ENCODE measurements at places on chromosomes 3 and 15.

DNA sequence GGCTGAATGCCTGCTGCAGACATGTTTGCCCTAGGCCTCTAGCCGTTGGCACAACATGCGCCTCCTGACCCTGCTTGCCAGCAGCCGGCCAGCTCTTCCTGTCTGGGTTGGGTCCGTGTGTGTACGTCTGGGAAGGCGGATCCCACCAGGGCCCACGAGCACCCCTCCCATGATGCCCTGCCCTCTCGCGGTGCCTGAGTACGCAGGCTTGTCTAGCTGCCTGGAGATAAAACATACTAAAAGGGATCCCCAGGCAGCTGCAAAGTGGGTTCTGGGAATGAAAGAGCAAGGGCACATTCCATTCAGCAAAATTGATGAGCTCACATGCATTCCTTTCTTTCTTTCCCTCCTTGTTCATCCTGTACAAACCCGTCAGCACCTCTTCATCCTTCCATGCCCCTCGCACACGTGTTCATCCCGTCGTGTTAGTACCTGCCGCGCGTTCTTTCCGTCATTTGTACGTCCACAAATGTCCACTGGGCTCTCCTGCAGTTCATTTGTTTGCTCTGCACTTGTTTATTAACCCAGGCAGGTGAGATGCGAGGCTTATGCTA is 74.3 kb downstream of the FBLN2 start:
- DNase-seq, result no peak

- DNase-seq, result no peak
These were observed 21.8 kb downstream of the LARP6 start for GRCh38 chr15:70832176-70832575.

DNA sequence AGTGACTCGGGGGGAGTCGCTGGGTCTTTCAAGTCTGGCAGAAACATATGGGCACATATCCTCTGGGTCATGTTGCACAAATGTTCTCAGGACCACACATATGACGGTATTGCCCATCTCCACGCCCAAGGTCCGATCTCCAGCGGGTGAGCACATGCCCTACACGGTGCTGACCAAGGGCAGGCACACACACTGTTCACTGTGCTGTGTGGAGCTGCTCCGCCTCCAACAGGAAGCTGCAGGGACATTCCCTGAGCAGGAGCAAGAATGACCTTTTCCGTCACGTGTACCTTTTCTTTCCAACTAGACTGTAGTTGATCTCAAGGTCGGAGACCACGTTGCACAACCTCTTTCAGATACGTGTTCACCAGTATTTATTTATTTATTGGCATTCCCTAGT is 41.7 kb upstream of the B3GNT5 start:
- DNase-seq, result no peak

- no peak for DNase-seq
These were observed 3.4 kb upstream of the SELENOT start for GRCh38 chr3:150599611-150600297.

GRCh38 chr3:46303240-46303639 is 50.7 kb upstream of the CCR2 start:
- DNase-seq, result no peak

GRCh38 chr15:92693691-92694331 is 38.2 kb upstream of the FAM174B start:
- DNase-seq, result no peak

- peak; percentile 42 for DNase-seq
These were observed 1.5 kb downstream of the MEGF11 start for GRCh38 chr15:66251790-66252684.

DNA sequence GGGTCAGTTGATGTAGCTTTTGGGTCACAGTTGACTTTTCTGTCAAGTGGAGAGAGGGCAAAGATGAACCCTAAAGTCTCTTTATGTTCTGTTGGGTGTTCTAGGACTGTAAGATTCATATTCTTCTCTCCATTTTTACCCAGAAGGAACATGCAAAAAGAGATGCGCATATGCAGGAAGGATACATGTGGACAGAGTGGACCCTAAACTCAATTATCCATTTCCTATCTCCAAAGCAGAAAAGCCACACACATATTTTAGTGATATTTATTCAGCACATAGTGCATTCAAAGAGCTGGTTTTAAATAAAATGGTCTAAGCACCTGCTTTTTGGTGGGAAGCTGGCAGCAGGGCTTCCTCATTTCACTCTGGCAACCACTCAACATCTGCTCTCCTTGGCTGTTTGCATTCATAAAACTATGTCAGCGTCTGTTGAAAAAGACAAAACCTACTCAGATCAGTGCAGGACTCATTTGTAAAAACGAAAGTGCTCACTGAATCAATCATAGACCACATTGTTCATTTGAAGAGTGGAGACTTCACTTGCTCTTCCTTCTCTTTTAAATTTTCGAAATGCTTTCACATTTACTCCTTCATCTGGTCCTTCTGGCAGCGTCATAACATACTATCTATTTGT is 96.6 kb downstream of the SEMA6D start:
- DNase-seq, result no peak

GRCh38 chr3:181298421-181298820 is 308.9 kb upstream of the DNAJC19 start:
- DNase-seq, result no peak

GRCh38 chr15:67997996-67998395 is 56.1 kb upstream of the PIAS1 start:
- no peak for DNase-seq

DNA sequence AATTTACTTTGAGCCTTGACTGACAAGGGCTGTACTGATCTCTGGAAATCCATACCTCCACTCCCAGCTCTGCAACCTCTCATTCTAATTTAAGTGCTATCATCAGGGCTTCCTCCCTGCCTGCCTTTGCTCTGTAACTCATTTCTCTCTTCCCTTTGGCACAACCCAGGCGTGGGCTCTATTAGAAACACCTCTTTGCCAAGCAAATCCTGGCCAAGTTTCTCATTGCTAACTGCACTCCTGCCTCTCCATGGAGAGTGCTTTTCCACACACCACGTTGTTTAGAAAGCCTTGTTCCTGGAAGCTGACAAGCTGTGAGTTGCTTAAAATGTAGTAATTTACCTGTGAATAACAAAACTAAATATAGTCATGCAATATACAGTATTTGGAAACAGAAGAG is 20.1 kb upstream of the FSTL1 start:
- peak; percentile 20 for DNase-seq

DNA sequence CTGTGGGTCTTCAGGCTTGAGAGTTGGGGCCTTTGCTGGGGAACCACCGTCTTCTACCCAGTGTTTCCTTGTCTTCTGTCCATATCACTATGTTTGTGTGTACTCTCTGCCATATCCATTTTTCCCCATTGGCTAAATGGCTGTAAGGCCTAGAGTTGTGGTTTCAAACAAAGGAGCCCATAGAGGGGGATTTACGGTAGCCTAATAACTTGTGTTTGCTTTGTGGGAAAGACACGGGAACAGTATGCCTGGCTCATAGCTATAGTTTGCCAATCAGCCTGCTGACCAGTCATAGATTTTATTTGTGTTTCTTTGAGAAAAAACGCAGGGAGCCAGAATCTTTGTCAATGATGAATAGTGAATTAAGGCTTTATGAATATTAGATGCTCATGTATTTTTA is 554.8 kb downstream of the NAALADL2 start:
- DNase-seq, result no peak

DNA sequence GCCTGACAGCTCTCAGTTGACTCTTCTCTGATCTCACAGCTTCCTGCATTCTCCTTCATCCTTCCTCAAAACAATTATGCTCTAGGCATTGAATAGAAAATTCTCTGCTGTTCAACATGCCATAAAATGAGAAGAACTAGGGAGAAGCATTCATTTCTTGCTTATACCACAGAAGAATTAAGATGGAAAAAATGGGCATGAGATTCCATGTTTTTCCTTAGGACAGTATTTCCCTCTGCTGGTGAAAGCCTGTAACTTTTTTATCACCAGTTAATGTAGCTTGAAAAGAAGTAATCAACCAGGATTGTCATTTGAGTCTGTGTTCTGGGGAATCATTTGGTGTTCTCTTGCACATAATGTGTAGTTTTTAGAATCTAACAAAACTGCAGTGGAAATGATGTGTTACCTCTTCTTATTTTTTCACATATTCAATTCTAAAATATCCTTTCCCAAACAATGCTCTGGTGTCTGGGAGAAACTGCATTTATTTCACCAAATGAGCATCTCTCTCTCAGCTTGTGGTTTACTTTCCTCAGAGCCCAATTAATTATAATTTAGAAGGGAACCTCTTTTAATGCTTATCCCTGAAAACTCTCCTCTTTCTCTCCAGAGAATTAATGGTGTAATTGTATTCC is 92.8 kb upstream of the DCBLD2 start:
- DNase-seq, result no peak

DNA sequence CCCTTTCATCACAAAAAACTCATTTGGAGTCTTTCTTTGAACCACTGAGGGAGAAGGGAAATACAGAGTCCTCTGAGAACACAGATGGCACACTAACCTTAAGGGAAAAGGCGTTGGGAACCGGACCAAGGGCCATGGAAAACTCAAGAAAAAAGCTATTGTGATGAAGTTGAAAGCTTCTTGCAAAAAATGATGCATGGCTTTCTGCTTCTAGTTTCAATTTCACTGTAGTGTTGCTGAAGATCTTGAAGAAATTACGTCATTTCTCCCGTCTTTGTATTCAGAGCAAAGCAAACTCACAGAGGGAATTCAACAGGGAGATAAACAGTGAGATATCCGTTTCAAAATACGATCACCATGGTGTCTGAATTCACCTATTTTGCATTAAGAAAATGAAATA is 642.3 kb upstream of the ADAMTS9 start:
- DNase-seq, result no peak

DNA sequence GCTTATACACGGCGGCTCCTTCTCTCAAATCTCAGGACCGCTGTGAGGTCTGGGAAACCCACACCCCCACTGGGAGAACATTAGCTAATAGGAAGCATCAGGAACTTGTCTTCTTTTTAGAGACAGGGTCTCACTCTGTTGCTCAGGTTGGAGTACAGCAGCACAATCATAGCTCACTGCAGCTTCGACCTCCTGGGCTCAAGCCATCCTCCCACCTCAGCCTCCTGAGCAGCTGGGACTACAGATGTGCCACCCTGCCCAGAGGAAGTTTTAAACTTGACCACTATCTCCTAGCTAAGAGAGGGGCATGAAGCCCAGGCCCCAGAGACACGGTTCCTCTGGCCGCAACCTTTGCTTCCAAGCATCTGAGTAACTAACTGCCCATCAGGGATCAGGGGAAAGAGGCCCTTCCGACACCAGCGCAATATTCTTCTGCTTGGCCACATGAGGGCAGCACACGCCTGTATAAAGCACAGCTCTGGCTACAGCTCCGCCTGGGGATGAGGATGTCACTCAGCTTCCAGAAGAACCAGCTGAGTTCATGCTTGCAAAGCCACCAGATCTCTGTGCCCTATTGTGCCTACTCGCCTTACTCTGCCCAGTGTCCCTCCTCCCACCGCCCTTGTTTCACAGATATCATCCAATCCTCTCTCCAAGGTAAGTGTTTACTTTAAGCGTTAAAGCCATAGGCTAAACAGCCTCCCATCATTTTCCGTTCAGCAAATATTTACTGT is 57.6 kb upstream of the SLC6A11 start:
- DNase-seq, result peak; percentile 58

Measured in anterior cingulate cortex (tissue), 58 donors.